ENCODE measurements at places on chromosomes 4 and X.

GRCh38 chr4:182873289-182873688, 43.9 kb downstream of the DCTD start:
- DNase-seq = no peak

DNA sequence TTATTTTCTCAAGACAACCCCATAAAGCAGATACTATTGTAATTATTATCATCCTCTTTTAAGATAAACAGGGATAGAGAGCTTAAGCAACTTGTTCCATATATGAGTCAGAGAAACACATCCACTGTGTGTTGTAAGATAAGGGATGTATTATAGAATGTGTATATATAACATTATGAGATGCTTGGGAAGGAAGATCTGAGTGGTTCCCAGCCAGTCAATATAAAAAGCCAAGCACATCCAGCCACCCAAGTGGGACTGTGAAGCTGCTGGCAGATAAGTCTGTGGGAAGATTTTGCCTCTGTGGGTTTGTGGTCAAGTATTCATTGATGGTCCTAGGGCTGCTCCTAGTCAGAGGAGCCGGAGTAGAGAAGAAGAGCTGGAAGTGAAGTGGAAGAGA, 16.5 kb upstream of the BMPR1B start:
- DNase-seq = no peak

DNA sequence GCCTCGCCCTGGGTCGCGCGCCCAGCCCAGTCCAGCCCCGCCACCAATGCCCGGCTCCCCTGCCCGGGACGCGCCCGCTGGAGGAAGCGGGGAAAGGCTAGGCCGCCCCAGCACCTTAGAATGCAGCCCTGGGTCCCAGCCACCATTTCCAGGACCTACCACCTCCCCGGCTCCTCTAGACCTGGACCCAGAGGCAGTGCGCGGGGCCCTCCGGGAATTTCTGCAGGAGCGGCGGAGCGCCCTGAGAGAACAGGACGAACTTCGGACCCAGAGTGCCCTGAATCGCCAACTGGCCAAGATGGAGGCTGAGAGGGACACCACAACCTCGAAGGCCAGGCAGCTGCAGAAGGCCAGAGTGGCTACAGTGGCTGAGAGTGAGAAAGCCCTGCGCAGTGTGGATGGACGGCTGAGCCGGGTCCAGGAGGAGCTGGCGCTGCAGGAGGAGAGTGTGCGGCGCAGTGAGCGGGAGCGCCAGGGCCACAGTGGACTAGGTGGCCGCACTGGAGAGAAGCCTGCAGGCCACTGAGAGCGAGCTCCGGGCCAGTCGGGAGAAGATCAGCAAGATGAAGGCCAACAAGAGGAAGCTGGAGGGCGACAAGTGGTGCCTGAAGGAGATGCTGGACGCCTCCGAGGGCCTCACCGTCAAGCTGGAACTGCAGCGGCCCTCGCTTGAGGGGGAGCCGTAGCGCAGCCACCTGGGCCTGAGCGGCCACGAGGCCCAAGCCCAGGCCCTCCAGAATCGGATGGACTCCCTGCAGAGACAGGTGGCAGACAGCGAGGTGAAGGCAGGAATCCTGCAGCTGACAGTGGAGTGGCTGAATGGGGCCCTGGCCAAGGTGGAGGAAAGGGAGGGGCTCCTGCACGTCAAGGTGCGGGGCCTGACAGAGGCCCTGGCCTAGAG, 15.5 kb downstream of the SMIM10L2A start:
- no peak for DNase-seq

GRCh38 chr4:142265946-142266345, 580.2 kb downstream of the INPP4B start:
- DNase-seq = no peak

- DNase-seq = no peak
Measured at GRCh38 chr4:160826339-160826679, 1337.5 kb downstream of the FSTL5 start.

DNA sequence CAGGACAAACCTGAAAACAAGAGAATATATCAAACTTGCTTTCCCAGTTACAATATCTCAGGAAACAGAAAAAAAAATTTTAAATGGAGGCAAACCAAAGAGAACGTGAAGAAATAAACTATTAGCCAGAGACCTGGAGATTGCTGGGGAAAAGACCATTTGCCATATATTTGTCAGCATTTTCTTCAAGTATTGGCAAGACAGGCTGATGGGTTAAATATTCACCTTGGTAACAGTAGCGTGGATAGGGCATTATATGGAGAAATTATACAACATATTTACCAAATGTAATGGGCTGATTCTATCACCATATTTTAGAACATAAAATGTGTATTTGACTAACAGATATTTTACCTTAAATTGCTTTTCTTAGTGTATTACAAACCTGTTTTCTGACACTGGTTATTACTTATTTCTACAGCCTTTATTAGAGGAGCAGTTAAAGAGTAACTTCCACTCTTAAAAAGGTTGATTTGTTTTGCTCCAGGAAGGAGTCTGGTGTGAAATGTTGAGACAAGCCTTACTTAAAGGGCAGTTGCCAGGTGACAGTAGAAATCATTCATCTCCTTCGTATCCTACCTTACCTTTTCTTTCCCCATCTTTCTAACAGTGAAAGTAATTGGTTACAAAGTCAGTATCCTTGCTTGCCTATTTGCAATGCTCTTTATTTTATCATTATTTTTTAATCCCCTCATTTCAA, 575.5 kb downstream of the GBA3 start:
- no peak for DNase-seq

GRCh38 chrX:11760958-11761357, 2.9 kb downstream of the MSL3 start:
- no peak for DNase-seq

GRCh38 chr4:159719531-159719930, 616.7 kb downstream of the RAPGEF2 start:
- no peak for DNase-seq

- no peak for DNase-seq
Measured at GRCh38 chr4:22454955-22455354, 60.9 kb downstream of the ADGRA3 start.

DNA sequence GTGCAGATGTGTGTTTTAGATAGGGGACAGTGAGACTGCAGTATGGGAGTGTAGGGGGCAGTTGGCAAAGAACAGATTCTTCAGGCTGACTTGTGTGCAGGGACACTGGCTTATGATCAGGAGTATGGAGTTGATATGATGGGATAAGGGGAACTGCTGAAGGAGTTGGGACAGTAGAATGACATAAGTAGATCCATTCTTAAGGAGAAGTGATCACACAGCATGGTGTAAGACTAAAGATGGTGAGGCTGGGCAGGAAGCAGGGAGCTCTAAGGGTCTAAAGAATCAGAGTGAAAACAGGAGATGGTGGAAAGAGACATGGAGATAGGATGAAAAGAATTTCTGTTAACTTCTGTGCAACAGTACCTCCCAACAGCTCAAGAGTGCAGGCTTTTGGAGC, 70.7 kb downstream of the REELD1 start:
- DNase-seq = no peak

Measured in activated naive CD4-positive, alpha-beta T cell treated with anti-CD3 and anti-CD28 coated beads, Interleukin-2, amount 50 U/mL, for 16 hours (primary cell).